ENCODE measurements at places on chromosomes 1 and 21. TPM values are rescaled to one million over a fixed set of nuclear protein-coding genes. Genes with fewer than 3 reads are reported as not detected.

DNA sequence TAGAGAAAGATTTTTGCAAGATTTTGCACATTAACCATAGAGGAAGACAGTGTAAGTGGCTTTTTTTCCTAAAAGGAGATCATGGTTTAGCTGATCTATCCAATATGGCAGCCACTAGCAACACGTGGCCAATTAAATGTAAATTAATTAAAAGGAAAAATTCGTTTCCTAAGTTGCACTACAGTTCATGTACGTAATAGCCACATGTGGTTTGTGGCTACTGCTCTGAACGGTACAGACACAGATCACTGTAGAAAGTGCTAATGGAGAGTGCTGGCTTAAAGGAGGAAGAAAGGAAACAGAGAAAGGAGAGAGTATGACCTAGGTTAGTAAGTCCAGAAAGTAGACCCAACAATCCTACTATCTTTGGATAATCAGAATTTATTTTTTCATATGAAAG, 170.8 kb downstream of the SIPA1L2 start:
- H3K4me1 ChIP-seq: peaks cover 14% of the 10 kb centered on the region
- no peak for DNase-seq
- no peaks in the 10 kb centered on the region for H3K27me3 ChIP-seq
- H3K27ac ChIP-seq: no peak overlapping the region
- no peak overlapping the region for H3K4me3 ChIP-seq

- peak overlapping the region; percentile 91 for H3K27ac ChIP-seq
- H3K27me3 ChIP-seq: peaks cover 35% of the 10 kb centered on the region
- no peaks in the 10 kb centered on the region for H3K36me3 ChIP-seq
- peak; percentile 96 for DNase-seq
- peaks cover 70% of the 10 kb centered on the region for H3K4me1 ChIP-seq
Observed at GRCh38 chr21:36749935-36750575, 51.1 kb downstream of the SIM2 start.

Gene SYCP1
- total RNA-seq: not detected

Gene LAMB3
- total RNA-seq: 0.19 TPM

GRCh38 chr1:44775930-44776729, 790 bp downstream of the RPS8 start:
- H3K36me3 ChIP-seq: peaks cover 8% of the 10 kb centered on the region
- no peaks in the 10 kb centered on the region for H3K27me3 ChIP-seq
- peak overlapping the region; percentile 84 for H3K27ac ChIP-seq
- peak overlapping the region; percentile 93 for H3K4me3 ChIP-seq

DNA sequence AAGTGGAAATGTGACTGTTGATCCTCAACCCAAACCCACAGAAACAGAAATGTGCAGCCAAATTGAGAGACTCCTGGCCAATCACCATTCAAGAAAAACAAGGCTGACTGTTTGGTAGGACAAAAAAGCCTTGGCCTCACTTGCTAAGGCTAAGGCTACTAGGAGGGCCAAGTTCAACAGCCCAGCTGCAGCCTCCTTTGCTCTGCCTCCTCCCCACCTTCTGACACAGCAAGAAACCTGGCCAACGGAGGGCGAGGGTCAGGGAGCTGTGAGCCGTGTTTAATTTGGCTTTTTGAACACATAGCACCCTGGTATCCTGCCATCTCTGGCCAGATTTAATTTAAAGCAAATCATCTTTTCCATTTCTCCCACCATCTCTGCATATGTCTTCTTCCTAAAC, 165.8 kb upstream of the RAB4A start:
- H3K4me1 ChIP-seq: peaks cover 25% of the 10 kb centered on the region
- no peak for DNase-seq
- H3K4me3 ChIP-seq: no peak overlapping the region
- no peaks in the 10 kb centered on the region for H3K27me3 ChIP-seq

DNA sequence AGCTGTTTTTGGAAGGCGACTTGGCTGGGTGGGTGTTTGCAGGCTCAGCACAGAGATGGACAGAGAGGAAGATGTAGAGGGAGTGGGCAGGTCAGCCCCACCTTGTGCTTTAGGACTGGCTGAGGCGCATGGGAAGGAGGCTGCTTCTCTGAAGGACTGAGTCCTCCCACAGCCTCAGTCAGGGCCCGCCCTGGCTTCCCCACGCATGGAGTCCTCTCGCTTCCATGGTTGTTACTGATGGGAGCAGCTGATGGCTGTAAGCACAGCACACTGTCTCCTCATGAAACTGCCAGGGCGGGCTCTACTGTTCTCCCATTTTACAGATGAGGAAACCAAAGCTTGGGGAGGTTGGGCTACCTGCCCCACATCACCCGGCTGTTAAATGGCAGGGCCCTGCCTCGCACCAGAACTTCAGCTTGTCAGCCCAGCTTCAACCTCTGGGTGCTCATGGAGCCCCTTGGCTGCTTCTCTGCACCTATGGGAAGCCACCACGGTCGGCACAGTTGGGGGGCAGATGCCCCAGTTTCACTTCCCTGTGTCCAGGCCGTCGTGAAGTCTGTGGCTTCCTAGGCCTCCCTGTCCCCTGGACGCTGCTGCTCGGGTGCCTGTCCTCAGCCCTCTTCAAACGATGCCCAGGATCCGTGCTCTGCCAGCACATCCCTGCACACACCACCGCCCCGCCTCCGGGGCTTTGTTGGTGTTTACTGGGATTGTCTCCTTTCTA, 2.4 kb downstream of the TMEM201 start:
- H3K27me3 ChIP-seq: no peaks in the 10 kb centered on the region
- no peak overlapping the region for H3K27ac ChIP-seq
- DNase-seq: peak; percentile 63
- peak overlapping the region; percentile 23 for H3K4me3 ChIP-seq

Gene WNT2B
- 1.6 TPM for total RNA-seq

- no peak for DNase-seq
- H3K27me3 ChIP-seq: peaks cover 6% of the 10 kb centered on the region
- H3K4me3 ChIP-seq: no peak overlapping the region
- no peak overlapping the region for H3K27ac ChIP-seq
- peaks cover 9% of the 10 kb centered on the region for H3K4me1 ChIP-seq
- no peaks in the 10 kb centered on the region for H3K36me3 ChIP-seq
Observed at GRCh38 chr1:9121496-9122409, 7.1 kb downstream of the GPR157 start.

Gene INSRR
- not detected for total RNA-seq

DNA sequence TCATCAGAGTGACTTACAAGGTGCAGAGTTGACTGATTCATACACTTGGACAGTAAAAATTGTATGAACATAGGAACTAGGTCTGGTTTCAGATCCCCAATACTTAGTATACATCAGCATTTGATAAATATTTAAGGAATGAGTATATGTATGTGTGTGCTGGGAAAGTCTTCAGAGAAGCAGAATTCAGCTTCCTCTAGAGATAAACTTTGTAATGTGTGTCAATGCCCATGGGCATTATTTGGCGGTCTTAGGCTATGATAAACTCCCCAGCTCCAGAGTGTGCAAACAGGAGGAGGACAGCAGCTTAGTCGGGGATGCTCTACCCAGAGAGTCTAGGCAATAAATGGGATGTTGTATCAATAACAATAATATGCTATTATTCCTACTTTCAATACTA, 2.9 kb upstream of the CAMK1G start:
- H3K4me1 ChIP-seq: peaks cover 13% of the 10 kb centered on the region
- no peak overlapping the region for H3K27ac ChIP-seq
- H3K27me3 ChIP-seq: peaks cover 12% of the 10 kb centered on the region
- H3K36me3 ChIP-seq: no peaks in the 10 kb centered on the region
- no peak overlapping the region for H3K4me3 ChIP-seq

Gene CFAP57
- 0.97 TPM for total RNA-seq

- H3K27me3 ChIP-seq: no peaks in the 10 kb centered on the region
- no peaks in the 10 kb centered on the region for H3K4me1 ChIP-seq
- H3K4me3 ChIP-seq: no peak overlapping the region
- no peak overlapping the region for H3K27ac ChIP-seq
Observed at GRCh38 chr1:230368363-230368762, 57.8 kb downstream of the PGBD5 start.

- H3K27me3 ChIP-seq: peaks cover 41% of the 10 kb centered on the region
- H3K4me3 ChIP-seq: peak overlapping the region; percentile 62
- H3K4me1 ChIP-seq: peaks cover 12% of the 10 kb centered on the region
Observed at GRCh38 chr1:14924455-14925331, 228.9 kb upstream of the TMEM51 start.

- peaks cover 17% of the 10 kb centered on the region for H3K36me3 ChIP-seq
- no peak overlapping the region for H3K4me3 ChIP-seq
- H3K27ac ChIP-seq: no peak overlapping the region
- DNase-seq: no peak
- H3K27me3 ChIP-seq: no peaks in the 10 kb centered on the region
- H3K4me1 ChIP-seq: peaks cover 15% of the 10 kb centered on the region
Observed at GRCh38 chr1:117118137-117118536, 3.4 kb downstream of the TRIM45 start.

DNA sequence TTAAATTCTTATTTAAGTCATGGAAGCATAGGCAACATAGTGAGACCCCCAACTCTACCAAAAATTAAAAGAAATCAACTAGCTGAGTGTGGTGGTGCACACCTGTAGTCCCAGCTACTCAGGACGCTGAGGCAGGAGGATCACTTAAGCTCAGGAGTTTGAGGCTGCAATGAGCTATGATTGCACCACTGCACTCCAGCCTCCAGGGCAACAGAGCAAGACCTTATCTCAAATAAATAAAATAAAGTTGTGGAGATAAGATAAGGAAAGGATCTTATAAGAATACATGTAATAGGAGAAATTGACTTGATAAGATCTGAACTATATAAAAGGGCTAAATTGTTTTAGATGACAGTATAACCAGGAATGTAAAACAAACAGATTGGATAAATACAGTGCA, 2.3 kb upstream of the BATF3 start:
- no peak overlapping the region for H3K4me3 ChIP-seq
- DNase-seq: no peak
- H3K27ac ChIP-seq: no peak overlapping the region
- peaks cover 82% of the 10 kb centered on the region for H3K27me3 ChIP-seq
